NCI-H82 (cell line): ENCODE measurements at places on chromosomes 12 and 14.

DNA sequence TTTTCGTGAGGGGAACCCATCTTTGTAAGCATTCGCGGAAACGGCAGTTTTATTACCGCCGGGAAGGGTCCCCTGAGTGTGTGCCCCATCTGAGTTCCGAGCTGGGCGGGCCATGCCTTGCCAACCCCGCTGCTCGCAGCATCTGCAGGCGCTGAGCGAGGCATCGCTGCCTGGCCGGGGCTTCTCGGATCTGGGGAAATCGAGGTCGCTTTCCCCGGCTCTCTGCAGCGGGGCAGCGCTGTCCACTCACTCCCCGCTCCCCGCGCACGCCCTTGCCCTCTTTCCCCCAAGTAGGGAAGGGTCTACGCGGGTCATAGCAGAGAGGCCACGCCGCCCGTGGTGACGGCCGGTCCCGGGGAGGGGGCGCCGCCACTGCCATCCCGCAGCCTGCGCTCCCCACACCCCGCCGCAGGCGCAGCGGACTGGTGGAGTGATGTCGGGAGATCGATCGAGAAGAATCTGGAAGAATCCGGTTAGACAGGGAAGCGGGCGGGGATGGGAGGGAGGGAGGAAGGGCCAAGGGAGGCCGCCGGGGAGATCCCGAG, 507 bp upstream of the FKBP4 start:
- DNase-seq: no peak

GRCh38 chr14:22233377-22233776, 355.6 kb downstream of the DAD1 start:
- no peak for DNase-seq

GRCh38 chr12:61757831-61758505, 502.2 kb upstream of the USP15 start:
- peak; percentile 76 for DNase-seq

DNA sequence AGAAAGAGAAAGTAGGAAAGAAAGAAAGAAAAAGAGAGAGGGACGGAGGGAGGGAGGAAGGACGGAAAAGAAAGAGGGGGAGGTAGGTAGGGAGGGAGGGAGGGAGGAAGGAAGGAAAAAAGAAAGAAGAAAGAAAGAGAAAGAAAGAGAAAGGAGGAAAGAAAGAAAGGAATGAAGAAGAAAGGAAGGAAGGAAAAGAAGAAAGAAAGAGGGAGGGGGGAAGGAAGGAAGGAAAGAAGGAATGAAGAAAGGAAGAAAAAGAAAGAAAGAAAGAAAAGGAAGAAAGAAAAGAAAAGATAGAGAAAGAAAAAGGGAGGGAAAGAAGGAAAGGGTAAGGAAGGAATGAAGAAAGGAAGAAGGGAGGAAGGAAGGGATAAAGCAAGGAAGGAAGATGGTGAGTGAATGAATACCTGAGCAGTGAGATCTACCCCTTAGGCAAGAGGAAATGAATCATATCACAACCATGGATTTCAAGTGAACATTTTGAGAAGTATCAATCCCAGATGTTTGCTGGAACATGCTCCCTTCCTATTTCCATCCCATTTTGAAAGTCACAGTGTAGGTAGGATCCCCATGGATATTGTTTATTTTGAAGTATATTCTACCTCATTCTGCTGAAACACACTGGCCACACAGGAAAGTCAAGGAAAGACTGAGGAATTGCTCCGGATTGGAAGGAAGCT, 639.4 kb upstream of the TBX3 start:
- no peak for DNase-seq

- DNase-seq: no peak
These were observed 457.6 kb downstream of the EGLN3 start for GRCh38 chr14:33493266-33493665.

DNA sequence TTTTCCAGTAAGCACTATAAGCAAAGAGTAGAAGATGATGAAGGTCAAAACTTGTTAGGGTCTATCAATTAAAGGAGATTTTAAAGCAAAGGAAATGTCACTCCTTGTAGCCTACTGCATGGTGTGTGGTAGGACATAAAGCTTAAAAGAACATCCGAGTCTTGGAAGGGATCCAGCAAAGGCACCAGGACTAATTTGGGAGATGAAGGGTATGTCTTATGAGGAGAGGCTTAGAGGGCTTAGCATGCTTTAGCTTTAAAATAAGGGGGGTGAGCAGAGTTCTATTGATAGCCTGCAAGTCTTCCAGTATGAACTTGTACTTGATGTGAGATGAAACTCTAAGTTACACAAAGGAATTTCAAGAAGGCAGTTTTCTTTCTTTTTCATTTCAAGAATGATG, 11.8 kb upstream of the MYBPC1 start:
- DNase-seq: peak; percentile 94

DNA sequence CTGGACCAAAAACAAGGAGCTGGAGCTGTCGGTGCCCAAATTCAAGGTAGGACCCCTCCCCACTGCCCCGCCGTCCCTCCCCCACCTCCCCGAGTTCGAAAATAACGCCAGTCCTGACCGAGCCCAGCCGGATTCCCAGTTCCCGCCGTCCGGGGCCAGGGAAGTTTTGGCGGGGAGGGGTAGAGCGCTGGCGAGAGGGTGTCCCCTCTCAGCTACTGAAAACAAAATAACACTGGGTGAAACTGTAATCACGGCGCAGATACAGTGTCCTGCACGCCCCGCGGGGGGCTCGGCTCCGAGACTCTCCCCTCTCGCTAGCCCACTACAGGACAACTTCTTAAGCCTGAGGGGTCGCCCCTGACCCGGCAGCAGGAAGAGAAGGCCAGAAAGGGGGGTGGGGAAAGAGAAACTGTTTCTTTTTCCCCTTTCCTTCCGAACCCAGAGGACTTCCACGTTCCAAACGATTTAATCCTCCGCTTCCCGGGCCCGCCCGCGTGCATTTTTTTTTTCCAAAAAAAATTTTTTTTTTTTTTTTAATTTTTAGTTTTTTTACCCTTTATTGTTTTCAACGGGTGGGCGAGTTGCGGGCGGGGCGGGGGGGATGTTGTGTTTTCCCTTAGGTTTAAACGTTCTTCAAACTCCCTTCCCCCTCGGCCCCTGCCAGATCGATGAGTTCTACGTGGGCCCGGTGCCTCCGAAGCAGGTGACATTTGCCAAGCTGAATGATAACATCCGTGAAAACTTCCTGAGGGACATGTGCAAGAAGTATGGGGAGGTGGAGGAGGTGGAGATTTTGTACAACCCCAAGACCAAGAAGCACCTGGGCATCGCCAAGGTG, 1.6 kb downstream of the SETD1B start:
- DNase-seq: peak; percentile 48

- no peak for DNase-seq
These were observed 100.4 kb downstream of the SLC38A1 start for GRCh38 chr12:46168426-46168825.

DNA sequence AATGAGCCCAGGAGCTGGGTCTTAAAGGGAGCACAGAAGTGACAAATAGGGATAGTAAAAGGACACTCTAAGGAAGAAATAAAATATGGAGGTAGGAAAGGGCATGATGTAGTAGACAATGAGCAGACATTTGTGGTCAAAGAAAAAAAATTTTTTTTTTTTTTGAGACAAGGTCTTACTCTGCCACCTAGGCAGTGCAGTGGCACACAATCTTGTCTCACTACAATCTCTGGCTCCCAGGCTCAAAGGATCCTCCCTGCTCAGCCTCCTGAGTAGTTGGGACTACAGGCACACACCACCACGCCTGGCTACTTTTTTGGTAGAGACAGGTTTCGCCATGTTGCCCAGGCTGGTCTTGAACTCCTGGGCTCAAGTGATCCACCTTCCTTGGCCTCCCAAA, 8.5 kb downstream of the FKBP3 start:
- DNase-seq: no peak

DNA sequence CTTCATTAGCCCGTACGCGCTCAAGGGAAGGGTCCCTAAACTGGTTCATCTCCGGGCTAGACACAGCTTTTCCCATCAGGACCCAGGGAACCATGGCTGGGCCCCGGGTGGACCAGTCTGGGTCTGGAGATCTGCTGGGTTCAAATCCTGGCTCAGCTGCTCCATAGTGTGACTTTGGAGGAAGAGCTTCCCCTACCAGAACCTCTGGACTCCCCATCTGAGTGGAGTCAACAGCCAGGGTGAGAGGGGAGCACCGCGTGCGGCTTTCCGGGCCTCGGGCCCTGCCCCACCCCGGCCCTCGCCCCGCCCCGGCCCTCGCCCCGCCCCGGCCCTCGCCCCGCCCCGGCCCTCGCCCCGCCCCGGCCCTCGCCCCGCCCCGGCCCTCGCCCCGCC, 41.2 kb downstream of the BEGAIN start:
- peak; percentile 33 for DNase-seq

GRCh38 chr12:1811281-1811947, 9.0 kb upstream of the LRTM2 start:
- no peak for DNase-seq

GRCh38 chr12:132413931-132414588, 75.9 kb upstream of the FBRSL1 start:
- DNase-seq: peak; percentile 67

DNA sequence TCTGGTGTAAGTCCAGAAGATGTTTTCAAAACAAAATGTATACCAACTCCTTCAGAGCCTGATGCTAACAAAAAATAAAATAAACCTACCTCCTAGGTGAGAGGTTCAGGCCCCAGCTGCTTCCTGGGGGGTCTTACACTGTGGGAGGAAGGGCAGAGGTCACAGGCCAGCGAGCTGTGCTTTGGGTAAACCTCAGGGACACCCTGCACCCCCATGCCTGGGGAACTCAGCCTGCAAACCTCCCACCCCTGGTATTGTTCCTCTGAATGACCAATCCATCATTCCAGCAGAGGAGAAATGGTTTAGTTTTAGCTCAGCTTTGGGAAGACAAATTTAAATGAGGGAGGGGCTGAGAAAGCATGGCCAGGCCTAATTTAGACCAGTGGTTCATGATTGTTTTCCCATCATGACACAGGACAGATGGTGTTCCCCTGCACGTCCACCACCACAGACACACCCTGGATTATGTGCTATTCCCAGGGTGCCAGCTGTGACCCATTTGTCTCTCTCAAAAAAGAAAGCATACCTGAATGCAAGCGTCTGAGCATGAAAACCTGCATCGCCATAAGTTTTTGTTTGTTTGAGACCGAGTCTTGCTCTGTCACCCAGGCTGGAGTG, 14.5 kb upstream of the TFCP2 start:
- peak; percentile 87 for DNase-seq

GRCh38 chr14:82192387-82192786, 658.7 kb upstream of the SEL1L start:
- DNase-seq: no peak

DNA sequence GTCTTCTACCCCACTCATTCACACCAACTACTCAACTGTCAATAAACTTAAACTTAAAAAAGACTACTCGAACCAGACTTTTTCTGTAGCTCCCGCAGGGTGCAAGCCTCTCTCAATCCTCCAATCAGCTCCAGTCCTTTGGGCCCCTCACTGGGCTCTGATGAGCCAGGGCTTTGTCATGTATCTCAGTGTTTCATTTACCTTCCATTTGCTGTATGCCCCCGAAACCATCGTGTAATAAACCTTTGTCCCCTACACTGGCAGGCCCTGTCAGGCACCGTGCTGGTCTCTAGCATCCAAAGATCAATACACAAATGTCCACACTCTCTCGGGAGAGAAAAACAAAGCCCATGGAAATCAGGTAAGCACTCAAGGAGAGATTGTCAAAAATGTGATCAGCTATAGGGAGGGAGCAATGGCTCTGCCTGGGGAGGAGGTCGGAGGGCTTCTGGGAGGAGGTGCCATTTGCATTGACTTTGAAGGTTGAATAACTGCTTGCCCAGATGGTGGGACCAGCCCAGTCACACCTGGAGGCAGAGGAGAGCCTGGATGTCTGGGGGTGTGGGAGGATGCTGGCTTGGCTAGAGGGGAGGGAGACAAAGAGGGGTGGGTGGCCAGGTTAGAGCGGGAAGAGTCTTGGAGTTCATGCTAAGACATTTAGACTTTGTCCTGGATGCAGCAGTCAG, 42.1 kb upstream of the DICER1 start:
- DNase-seq: no peak

GRCh38 chr12:60174476-60174875, 578.6 kb downstream of the SLC16A7 start:
- DNase-seq: no peak

DNA sequence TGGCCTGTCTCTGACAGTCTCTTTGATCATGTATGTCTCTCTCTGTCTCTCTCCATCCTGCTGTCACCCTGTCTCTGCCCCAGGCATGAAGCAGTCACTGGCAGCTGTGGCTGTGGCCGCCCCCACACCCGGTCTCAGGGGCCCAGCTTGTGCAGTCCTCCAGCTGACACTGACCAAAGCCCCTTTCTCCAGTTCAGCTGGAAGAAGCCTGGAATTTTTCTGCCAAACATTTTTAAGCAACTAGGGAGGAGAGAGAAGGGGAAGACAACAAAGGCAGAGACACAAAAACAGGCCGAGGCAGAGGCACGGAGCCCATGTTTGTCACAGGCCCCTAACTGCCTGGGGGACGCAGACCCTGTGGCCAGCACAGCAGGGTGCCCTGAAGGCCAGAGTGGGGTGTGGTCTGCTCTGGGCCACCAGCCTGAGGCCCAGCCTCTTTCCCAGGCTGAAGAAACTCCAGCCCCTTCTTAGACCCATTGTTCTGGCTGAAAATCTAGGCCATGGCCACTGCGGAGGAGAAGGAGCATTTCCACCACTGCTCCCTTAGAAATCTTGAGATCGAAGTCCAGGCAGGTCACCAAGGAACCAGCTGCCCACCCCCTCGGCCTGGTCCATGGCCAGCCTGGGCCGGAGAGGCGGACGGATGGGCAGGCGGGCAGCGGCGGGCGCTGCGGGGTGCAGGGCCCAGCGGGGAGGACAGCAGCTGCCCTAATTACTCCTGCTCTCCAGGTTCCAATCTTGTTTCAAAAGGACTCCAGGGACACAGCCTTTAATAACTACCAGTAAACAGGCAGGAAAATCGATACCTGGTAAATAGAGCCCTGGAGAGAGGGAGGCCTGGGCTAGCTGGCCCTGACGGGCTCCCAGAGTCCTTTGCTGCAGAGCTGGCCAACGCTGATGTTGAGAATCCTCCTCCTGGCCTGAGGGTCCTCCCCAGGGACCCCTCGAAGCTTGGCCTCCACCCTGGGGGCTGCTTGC, 14.9 kb downstream of the DTX1 start:
- DNase-seq: peak; percentile 29

DNA sequence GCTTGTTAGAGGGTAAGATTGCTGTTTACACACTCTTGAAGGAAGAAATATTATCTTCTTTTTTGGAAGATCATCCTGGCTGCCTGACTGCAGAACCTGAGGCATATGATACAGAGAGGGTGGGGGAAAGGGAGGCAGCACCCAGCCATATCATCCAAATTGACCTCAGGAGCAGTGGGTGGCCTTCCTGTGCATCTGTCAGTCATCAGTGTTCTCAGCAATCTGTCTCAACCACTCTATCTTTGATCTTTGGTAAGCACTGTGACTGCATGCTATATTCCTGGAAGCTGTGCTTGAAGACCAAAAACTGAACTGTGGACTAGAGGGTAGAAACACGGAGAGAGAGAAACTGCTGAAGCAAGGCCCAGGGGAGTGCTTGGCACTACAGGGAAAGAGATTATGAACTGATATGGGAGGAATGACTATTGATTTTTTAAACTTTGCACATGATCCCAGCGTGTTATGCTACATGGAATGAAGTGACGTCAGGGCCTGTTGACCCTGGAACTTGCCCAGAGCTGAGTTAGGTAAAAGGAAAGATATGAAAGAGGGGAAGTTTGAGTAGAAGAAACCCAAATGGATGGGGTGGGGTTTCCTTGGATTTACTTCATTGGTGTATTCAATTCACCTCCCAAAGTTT, 171.5 kb downstream of the ASCL1 start:
- no peak for DNase-seq

GRCh38 chr12:116415408-116416108, 138.1 kb upstream of the MED13L start:
- no peak for DNase-seq
